ENCODE measurements at places on chromosomes 1 and 21.

GRCh38 chr1:184647471-184647870, 107.2 kb downstream of the EDEM3 start:
- no peak for DNase-seq

DNA sequence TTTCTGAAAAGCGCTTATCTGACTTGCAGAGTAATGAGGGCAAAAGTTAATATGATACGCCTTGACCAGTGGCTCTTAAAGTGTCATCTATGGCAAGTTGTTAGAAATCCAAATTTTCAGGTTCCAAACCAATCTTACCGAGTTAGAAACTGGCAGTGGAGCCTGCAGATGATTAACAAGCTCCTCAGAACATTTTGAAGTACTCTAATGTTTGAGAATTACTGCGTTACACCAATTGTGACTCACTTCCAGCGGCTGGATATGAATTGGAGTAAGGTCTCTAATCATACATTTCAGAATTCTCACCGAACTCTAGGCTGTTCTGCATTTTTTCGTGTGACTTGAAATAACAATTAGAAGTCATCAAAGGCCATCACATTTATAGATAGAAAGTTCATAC, 73.5 kb upstream of the TMPRSS15 start:
- no peak for DNase-seq

- DNase-seq, result no peak
These were observed 2.1 kb upstream of the SELENON start for GRCh38 chr1:25797939-25798338.

GRCh38 chr1:216178281-216178680, 245.0 kb downstream of the USH2A start:
- no peak for DNase-seq

All from activated naive CD4-positive, alpha-beta T cell (primary cell).